ENCODE measurements at places on chromosomes 12 and 14. TPM values are rescaled to one million over a fixed set of nuclear protein-coding genes. Genes with fewer than 3 reads are reported as not detected.
A peak's percentile ranks its signal among the peaks of the same experiment; 100 is the strongest.

Gene PAX9
- 3.8 TPM for total RNA-seq

Gene CLEC2A
- not detected for total RNA-seq

Gene GLIPR1
- total RNA-seq, result 34.4 TPM

Gene KIF5A
- 2.8 TPM for total RNA-seq

DNA sequence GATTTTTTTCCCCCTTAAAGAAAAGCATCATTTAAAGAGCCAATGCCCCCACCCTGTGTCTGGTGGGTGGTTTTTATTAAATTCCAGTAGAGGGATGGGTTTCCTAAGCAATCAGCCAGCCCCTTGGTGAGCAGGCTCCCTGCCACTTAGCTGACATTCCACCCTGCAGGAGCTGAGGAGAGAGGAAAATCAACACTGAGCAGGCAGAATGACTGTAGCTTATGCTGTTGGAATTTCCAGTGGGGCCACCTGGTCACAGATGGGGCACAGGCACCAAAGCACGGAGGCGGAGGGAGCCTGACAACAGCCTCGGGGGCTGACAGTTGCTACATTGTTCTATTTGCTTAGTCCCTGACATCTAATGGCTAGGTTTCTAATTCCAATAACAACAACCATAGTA, 127.7 kb downstream of the TMEM30B start:
- peak; percentile 55 for DNase-seq

- peak; percentile 44 for DNase-seq
Observed at GRCh38 chr14:61662437-61663311, 32.6 kb upstream of the HIF1A start.

GRCh38 chr12:22117563-22118237, 71.7 kb downstream of the CMAS start:
- DNase-seq, result no peak

DNA sequence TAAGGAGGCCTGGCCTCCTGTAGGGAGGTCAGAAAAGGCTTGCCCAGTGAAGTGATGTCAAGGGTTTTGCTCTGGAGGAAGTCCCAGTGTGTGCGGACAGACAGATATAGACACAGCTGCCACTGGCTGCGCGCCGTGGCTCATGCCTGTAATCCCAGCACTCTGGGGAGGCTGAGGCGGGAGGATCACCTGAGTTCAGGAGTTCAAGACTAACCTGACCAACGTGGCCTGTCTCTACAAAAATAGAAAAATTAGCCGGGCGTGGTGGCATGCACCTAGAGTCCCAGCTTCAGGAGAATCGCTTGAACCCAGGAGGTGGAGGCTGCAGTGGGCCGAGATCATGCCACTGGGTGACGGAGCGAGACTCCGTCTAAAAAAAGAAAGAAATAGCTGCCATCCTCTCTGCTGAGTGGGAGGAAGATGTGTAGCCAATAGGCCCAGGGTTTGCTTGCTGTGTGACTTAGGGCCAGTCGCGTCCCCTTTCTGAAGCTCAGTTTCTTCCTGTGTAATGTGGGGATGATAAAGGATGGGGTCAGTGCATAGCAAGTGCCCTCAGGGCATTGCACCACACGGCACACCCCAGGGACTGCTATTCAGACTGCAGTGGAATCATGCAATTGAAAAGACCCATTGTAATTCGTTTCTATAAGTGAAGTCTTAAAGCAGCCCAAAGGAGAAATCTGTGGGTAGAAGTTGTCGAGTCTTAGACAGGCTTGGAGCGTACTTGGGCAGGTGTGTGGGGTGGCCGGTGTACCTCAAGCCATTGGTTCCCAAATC, 18.7 kb upstream of the MLEC start:
- DNase-seq, result no peak

DNA sequence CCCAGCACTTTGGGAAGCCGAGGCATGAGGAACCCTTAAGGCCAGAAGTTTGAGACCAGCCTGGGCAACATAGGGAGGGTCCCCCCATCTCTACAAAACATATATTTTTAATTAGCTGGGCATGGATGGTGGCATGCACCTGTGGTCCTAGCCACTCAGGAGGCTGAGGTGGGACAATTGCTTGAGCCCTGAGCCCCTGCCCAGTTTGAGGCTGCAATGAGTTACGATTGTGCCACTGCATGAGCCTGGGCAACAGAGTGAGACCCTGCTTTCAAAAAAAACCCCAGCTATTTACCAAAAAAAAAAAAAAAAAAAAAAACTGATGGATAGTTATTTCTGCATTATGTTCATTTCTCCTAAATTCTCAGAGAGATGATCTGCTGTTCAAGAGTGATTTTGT, 230.0 kb downstream of the SOX5 start:
- no peak for DNase-seq

DNA sequence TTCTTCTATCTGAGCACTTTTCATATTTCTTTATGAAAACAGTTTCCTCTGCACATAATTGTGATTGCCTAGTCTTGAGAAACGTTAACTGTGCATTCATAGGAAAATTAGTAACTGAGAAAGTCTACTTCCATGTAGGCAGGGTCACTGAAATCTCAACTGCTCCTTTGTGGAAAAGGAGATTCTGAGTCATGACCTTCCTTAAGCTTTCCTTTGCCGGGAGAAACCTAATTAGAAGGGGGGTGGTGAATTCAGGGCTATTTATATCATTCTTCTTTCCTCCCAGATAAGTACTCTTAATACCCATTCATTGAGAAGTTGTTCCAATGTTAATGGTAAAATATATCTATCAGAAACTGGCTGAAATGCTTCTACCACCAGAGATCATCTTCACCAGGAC, 751.0 kb upstream of the TMEM132C start:
- DNase-seq, result peak; percentile 60

GRCh38 chr14:78007160-78007559, 163.0 kb upstream of the NRXN3 start:
- no peak for DNase-seq

GRCh38 chr14:69042787-69043444, 63.8 kb upstream of the ACTN1 start:
- no peak for DNase-seq

DNA sequence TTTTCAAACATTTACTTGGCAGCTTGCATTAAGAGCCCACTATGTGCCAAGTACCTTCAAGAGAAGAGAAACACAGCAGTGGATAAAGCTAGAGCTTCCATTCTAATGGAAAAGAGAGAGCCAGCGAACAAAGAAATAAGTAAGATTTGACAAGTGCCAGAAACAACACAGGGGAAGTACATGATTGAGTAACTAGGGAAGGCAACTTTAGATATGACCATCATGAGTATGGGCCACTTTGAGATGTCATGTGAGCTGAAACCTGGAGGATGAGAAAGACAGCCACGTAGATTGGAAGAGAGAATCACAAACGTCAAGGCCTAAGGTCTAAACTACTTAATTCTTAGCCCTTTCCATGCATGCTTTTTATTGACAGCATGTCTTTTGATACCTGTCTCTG, 121.4 kb downstream of the ITPR2 start:
- DNase-seq, result no peak

- no peak for DNase-seq
Observed at GRCh38 chr12:128792398-128792797, 31.4 kb downstream of the SLC15A4 start.

- DNase-seq, result no peak
Observed at GRCh38 chr14:77203611-77204458, 22.2 kb downstream of the TMEM63C start.

DNA sequence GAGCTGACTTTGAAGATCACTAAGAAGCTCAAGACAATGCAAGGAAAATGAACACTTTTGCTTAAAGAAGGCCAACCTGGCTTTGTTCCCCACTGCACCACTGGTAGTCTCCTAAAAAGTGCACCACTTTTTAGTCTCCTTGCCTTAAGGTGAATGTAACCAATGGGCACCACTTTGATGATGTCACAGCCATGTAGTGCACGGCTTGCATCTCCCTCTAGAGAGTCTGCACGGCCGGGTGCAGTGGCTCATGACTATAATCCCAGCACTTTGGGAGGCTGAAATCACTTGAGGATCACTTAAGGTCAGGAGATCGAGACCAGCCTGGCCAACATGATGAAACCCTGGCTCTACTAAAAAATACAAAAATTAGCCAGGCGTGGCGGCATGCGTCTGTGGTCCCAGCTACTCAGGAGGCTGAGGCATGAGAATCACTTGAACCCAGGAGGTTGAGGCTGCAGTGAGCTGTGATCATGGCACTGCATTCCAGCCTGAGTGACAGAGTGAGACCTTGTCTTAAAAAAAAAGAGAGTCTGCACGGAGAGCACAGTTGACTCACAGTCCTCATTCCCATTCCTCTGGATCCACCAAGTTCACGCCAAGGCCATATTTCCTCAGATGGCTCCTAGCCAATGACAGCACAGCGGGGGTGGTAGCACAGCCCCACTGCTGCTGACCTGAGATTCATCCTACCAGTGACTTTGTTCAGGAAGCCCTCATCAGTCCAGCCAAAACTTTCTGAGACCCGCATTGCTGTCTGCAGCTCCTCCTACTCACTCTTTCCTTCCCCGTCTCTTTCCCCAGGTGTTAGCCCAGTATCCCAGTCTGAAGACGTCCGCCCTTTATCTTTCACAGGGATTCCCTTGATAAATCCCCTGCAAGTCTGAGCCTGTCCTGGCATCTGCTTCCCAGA, 16.5 kb upstream of the IFT81 start:
- DNase-seq, result peak; percentile 55

Measured in SJSA1 (cell line).